HT1080 (cell line): ENCODE measurements at places on chromosomes 5 and 9. TPM values are rescaled to one million over a fixed set of nuclear protein-coding genes. Genes with fewer than 3 reads are reported as not detected.

GRCh38 chr5:149563466-149563865, 12.2 kb upstream of the CSNK1A1 start:
- DNase-seq, result peak; percentile 23

The SLC46A2 gene
- not detected in 2 replicates for total RNA-seq

The FLT4 gene
- total RNA-seq, result 0.03 and 0.31 TPM in 2 replicates

The SV2C gene
- not detected in 2 replicates for total RNA-seq

The EFNA5 gene
- total RNA-seq, result 4.0 and 4.1 TPM in 2 replicates

DNA sequence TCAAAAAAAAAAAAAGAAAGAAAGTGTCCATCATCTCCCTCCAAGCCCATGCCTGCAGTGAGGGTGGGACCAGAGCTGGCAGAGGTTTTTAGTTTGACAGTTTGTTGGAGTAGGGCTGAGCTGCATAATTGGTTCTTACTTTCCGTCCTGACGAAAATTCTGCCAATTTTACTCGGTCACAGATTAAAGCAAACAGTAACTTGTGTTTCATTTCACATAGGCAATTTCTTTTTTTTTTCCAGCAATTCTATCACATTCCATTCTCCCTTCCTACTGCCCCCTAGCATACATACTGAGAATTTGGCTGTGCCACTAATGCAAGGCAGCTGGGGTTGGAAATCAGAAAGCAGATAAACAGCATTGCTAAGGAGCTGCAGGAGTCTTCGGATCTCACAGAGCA, 132.4 kb downstream of the FRMD3 start:
- no peak for DNase-seq

The RAB3C gene
- not detected in 2 replicates for total RNA-seq

The EIF4E1B gene
- not detected in 2 replicates for total RNA-seq

The PCDHGA7 gene
- 0.03 and 0.11 TPM in 2 replicates for total RNA-seq

The LECT2 gene
- not detected in 2 replicates for total RNA-seq

The CCDC69 gene
- 15.5 and 18.4 TPM in 2 replicates for total RNA-seq

- DNase-seq, result peak; percentile 76
These were observed 15.8 kb upstream of the RAPGEF1 start for GRCh38 chr9:131755541-131756198.

GRCh38 chr5:16844952-16845351, 91.1 kb downstream of the MYO10 start:
- DNase-seq, result no peak

The SWI5 gene
- total RNA-seq, result 51.9 and 52.7 TPM in 2 replicates

GRCh38 chr9:76996700-76997099, 22.8 kb upstream of the FOXB2 start:
- DNase-seq, result no peak

DNA sequence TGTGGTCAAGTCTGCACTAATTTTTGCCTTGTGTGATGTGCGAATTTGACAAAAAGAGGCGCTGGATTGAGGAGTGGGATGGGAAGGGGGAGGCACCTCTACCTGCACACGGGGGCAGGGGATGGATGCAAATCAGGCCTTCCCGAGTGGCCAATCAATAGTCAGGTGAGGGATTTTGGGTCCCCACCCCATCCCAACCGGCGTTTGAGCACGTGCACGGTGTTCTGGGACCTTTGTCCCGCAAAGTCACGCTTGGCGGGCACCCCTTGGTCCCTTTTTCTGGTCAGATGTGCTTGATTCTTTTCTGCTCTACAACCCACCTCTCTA, 685 bp upstream of the ADAMTS19 start:
- no peak for DNase-seq

- DNase-seq, result peak; percentile 46
These were observed 5.2 kb upstream of the ZDHHC11 start for GRCh38 chr5:855771-856530.

DNA sequence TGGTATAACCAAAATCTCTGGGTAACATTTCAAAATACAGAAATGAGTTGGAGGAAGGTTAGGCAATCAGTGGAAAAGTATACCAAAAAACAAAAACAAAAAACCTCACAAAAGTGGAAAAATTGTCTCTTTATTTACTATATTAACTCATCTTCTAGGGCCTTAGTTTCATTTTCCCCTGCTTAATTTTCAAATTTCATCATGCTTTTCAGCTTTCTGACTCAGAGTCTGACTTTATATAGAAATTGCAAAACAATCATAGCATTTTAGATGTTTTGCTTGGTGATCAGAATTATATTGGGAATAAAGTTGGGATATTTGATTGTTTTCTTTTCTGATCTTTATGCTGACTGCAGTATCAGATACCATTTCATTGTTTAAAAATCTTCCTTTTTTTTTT, 257.0 kb upstream of the PRR16 start:
- DNase-seq, result no peak

DNA sequence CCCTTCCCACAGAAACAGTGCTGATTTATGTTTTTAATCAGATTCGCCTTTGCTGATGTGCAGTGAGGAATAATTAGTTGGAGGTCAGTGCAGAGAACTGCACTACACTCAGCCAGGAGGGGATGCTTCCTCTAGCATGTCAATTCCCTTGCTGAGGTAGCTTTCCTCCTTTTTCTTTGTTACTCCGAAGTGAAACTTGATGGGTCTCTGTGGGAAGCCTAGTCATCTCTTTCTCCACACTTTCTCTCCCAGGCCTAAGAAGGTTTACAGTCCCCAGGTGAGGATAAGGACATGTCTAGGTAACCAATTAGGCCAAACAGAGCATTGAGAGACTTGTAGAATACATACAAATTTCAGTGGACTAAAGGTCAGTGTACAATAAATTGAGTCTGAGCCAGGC, 461.8 kb downstream of the KIF4B start:
- DNase-seq, result no peak

The HBEGF gene
- total RNA-seq, result 55.7 and 61.2 TPM in 2 replicates

GRCh38 chr5:126107381-126107780, 315.8 kb upstream of the GRAMD2B start:
- no peak for DNase-seq

DNA sequence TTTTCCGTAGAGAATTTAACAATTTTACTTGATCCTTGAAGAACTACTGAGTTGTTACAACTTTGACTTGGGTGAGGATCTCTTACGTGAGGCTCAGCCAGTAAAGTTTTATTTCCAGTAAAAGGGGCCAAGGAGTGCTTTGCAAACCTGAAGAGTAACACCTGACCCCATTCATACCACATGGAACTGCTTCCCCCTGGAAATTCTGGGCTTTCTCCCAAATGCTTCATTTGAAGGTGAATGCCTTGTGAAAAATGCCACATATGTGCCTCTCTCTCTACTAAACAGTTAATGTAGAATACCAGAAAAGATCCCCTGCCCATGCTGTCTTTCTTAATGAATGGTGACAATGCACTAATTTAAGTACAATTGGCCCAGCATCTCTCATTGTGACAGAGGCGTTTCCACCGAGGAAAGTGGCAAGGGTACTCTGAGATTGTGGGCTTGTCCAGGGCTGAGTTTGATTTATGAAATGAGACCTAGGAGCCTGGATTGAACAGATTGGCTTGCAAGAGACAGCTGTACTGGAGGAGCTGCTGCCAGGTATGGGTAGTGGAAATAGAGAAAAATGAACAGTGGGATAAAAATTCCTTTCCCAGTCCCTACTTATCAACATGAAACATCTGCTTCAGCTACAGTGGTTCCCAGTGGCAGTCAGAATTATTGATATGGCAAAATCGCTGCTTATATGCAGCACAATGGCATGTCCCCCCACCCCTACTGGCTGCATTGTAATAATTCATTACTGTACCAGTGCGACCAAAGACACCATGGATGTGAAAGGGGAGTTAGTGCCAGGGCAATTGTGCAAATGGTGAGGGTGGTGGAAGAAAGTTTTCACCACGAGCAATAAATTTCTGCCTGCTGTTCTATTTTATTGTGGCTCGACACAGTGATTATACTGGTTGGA, 843.7 kb upstream of the WWC1 start:
- DNase-seq, result no peak

- no peak for DNase-seq
These were observed 110.2 kb downstream of the PJA2 start for GRCh38 chr5:109299557-109299956.

The KCNV2 gene
- total RNA-seq, result not detected in 2 replicates

The CTNND2 gene
- 0.18 TPM in 1 of 2 replicates, not detected in the other for total RNA-seq

DNA sequence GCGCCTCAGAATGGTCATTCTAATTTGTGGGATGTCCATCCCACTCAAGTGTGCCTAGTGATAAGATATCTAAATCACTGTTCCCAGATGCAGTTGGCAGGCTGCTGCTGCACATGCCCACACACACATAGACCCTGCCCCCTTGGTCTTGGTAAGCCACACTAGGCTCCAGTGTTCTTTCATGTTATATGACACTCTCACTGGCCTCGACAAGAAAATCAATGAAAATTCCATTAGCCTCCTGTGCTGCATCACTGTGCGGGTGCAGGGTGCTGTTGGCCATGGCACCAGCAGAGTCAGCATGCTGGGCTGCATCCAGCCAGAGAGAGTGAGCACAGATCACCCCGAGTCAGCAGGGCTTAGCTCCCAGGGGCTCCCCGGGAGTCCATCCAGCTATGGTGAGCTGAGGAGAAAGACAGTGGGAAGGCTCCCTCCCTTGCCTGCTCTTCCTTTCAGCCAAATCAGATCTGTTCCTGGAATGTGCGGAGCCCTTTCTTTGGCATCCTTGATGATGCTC, 59.9 kb downstream of the ABLIM3 start:
- DNase-seq, result no peak

GRCh38 chr5:147949711-147950573, 43.6 kb upstream of the C5orf46 start:
- DNase-seq, result peak; percentile 22

DNA sequence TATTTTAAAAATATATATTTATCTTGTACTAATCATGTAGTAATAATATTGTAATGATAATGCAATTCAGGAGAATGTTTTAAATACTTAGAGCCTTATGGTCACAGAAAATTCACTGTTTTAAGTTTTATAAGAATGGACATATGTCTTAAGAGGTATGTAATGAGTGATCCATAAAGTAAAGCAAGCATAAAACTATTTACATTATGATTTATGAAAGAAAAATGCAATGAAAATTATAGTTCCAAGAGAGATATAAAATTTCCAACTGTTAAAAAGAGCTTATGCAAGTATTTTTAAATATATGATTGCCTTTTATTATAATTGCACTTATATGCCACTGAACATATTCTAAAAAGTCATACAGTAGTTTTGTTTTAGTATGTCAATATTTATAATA, 157.5 kb upstream of the TARS1 start:
- no peak for DNase-seq

The SET gene
- total RNA-seq, result 595 and 720 TPM in 2 replicates

The CFAP157 gene
- not detected in 2 replicates for total RNA-seq

DNA sequence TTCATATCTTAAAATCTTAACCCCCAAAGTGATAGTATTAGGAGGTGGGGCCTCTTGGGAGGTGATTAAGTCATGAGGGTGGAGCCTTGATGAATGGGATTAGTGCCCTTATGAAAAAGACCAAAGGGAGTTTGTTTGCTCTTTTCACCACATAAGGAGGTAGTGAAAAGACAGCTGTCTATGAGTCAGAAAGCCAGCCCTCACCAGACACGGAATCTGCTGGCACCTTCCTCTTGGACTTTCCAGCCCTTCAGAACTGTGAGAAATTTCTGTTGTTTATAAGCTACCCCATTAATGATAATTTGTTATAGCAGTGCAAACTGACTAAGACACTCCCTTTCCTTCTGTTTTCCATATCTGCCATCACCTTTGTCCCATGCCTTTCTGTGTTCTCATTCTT, 20.8 kb downstream of the IFNB1 start:
- DNase-seq, result peak; percentile 83

DNA sequence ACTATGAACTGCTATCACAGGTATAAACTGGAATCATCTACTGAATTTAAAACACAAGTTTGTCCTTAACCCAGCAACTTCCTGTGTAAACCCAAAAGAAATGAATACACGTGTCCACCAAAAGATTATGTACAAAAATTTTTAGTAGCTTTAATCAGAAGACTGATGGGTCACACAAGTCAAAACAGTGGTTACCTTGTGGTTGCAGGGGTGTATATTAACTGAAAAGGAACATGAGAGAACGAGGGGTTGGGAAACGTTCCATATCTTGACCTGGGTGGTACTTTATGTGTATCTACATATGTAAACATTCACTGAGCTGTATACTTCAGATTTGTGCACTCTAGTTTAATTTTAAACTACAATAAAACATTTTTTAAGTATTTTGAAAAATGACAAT, 18.6 kb downstream of the ZDHHC21 start:
- no peak for DNase-seq

The SCGB3A2 gene
- not detected in 2 replicates for total RNA-seq

GRCh38 chr5:68875351-68875750, 218.5 kb upstream of the SLC30A5 start:
- no peak for DNase-seq

The ELAVL2 gene
- total RNA-seq, result 0.45 TPM in 1 of 2 replicates, not detected in the other

The FOXD1 gene
- total RNA-seq, result 146 and 192 TPM in 2 replicates

DNA sequence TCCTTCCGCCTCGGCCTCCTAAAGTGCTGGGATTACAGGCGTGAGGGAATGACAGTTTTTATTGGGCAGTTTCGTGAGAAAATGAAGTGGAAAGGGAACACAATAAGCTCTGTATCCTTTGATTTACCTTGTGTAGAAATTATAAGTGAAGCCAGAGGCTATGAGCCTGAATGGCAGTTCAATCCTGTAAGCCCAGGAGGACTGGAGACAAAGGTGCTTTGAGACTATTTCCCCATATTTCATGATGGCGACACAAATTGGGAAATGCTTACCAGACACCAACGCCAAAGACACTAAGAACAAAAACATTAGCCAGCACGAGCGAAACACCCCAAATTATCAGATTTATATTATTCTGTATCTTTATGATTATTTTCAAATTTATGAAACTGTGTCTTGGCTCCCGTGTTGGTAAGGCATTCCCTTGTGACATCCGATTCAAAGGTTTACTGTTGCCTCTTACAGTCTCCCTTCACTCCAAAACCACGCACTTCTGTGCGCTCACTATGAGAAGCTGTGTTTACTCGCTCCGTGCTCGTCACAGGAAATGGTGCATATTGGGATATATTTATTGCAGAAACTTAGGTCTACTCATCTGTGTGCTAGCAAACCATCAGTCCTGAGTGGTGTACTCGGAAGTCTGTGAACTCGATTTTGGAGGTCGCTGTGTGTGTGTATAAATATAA, 73.9 kb downstream of the SH3PXD2B start:
- no peak for DNase-seq

GRCh38 chr5:119343766-119344165, 12.1 kb upstream of the TNFAIP8 start:
- peak; percentile 35 for DNase-seq

DNA sequence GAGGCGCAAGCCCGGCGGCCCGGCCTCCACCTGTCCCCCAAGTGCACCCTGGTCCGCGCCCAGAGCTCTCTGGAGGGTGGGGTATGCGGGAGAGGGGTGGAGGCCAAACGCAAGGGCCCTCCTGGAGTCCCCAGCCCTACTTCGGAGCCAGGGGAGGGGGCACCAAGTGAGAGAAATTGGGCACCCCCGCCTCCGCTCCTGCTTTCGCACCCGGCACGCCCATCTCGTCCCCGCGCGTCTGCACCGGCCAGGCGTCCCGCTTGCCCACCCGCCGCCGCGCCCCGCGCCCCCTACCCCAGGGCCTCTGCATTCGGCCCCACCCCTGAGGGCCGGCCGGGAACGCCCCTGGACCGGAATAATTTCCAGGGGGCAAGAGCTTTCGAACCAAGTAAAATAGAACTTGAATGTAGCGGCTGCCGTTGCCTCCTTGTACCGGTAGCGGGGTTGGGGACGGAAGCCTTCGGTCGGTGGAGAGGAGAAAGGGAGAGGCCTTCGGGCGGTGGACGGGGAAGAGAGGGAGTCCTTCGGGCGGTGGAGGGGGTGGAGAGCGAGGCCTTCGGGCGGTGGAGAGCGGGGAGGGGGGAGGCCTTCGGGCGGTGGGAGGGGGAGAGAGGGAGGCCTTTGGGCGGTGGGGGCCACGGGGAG, 694 bp upstream of the PHPT1 start:
- no peak for DNase-seq

The SLC35D2 gene
- 27.1 and 35.0 TPM in 2 replicates for total RNA-seq
